ENCODE measurements at places on chromosomes 13 and 19.
A peak's percentile ranks its signal among the peaks of the same experiment; 100 is the strongest.

DNA sequence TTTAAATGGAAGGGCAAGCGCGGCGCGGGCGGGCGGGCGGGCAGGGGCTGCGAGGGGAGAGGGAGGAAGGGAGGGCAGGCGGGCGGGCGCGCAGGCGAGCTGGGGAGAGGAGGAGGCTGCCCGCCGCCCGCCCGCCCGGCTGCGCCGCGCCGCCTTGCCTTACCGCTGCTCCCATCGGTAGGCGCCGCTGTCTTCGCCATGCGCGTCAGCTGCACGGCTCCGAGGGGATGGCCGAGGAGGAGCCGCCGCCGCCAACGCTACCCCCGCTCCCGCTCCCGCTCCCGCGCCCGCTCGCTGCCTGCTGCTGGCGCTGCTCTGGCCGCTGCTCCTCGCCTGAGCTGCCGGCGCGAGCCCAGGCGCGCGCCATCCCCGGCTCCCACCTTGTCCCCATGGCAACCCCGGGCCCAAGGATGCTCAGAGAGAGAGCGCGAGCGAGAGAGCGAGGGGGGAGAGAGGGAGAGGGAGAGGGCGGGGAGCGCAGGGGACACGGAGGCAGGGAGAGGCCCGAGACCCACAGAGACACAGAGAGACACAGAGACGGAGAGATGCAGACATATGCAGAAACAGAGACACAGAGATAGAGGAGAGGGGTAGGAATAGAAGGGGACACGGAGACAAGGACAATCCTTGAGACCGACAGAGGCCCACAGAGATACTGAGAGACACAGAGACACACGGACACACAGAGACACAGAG is 40.3 kb downstream of the DEDD2 start:
- peak; percentile 88 for DNase-seq

- no peak for DNase-seq
Measured at GRCh38 chr19:32018014-32018413, 327.4 kb upstream of the ZNF507 start.

- DNase-seq = no peak
Measured at GRCh38 chr19:33287438-33287837, 14.9 kb downstream of the CEBPA start.

DNA sequence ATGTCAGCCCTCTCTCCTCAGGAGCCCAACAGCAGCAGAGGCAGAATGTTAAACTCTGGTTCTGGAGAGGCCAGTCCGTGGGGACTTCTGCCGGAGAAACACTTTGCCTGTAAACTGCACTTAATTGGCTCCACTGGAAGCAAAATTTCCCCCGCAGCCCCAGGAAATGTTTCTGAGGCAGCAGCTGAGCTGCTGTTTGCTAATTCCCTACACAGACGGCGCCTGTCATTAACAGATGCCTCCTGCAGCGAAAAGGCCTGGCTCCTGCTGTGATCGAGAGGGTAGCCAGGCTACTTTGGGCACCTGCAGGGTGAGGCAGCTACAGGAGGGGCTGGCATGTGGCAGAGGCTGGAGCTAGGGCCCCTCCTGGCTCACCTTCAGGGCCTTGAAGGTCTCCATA is 5.2 kb upstream of the TM6SF2 start:
- DNase-seq = no peak

GRCh38 chr13:100547791-100548201 is 40.8 kb downstream of the GGACT start:
- DNase-seq = peak; percentile 61

- peak; percentile 29 for DNase-seq
Measured at GRCh38 chr13:32010136-32010535, 21.4 kb upstream of the FRY start.

DNA sequence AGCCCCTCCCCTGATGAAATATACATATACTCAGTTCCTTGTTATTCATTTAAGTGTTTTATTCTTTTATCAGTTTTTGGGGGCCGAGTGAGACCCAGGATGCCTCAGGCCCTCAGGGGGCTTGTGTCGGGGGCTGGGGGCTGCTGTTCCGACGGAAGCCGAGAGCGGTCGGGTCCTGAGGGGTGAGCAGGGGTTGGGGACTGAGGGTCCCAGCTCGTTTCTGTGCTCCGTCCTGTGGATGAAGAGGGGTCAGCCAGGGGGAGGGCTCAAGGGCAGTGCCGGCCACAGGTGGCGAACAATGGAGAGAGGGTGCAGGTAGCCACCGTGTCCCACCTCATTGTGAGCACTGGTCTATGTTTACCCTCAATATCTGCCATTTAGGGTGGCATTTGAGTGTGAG is 1.9 kb downstream of the PCP2 start:
- no peak for DNase-seq

GRCh38 chr19:57664269-57665127 is 4.2 kb upstream of the ZSCAN4 start:
- peak; percentile 76 for DNase-seq

DNA sequence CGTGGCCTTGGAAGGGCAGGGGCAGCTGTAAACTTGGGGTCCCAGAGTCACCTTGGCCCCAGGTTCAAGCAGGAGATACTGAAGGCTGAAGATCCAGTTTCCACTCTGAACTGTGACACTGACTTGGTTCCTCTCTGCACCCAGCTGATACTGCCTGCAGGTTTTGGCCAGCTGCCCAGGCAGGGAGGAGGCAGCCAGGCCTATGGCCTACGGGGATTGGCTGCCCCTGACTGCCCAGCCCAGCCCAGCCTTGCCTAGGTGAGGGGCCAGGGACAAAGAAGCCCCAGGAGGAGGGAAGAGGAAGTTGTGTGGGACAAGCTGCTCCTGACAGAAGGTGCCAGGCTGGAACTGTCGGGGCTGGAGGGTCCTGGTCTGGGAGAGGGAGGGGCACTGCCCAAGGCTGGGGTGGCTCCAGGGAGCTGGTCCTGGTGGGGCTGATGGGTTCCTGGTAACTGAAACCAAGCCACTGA is 51.7 kb upstream of the CYP4F8 start:
- no peak for DNase-seq

GRCh38 chr13:53537586-53537985 is 509.0 kb downstream of the OLFM4 start:
- no peak for DNase-seq

DNA sequence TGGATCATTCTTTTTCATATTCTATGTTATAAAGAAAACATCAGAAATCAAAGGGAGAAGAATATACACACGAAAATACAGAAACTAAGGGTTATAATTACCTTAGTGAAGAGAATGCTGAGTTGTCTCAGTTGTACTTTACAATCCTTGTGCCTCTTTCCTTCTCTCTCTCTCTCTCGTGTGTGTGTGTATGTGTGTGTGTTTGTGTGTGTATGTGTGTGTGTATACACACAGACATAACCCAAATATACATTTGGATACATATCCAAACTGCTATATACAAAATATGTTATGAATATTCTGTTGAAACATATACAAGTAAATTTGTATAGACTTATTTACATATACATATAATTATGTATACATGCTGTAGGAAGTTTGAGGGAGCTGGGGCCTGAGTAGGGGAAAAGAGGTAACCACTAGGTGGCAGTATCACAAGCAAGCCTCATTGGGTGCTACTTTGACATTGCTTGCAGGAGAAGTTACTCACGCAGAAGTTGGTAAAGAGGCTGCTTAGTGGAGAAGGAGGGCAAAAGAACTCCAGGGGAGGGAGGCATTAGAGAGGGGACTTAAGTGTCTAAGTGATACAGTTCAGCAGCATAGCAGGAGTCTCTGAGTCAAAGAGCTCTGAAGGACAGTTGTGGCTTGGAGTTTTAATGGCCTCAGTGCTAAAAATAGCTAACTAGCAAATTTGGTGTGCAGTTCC is 465.1 kb upstream of the PCDH20 start:
- no peak for DNase-seq

DNA sequence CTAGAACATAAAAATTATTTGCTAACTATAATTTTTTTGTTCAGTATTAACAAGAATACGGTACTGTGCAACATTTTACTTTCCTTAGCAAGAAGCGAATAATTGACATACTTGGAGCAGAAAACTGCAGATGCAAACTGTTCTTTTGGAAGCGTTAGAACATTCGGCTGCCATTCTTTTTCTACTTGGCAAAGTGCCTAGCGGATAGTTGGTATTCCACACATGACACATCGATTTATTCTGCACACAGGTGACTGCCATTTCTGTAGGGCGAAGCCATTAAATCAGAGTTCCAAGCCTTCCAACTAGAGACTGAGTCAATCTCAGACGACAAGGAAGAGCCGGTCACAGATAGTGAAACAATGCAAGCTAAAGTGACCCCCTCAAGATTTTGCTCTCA is 117.4 kb downstream of the TRPC4 start:
- DNase-seq = no peak

- DNase-seq = no peak
Measured at GRCh38 chr13:85316506-85317025, 482.7 kb downstream of the SLITRK6 start.

DNA sequence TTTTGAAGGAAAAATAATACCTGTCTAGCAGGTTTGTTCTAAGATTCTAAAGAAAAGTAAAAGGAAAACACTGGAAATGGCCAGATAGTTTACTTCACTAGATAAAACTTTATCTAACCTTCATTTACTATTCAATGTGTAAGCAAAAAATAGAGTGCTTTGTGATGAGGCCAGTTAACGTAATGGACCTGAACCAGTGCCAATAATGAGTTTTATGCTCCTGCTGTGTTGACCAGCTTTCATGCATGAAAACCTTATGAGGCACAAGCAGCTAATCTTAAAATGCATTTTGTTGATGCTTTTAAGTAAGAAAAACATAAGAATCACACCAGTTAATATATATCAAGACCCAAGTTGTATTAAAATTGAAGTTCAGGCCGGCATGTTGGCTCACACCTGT is 617.2 kb upstream of the GPC6 start:
- no peak for DNase-seq

DNA sequence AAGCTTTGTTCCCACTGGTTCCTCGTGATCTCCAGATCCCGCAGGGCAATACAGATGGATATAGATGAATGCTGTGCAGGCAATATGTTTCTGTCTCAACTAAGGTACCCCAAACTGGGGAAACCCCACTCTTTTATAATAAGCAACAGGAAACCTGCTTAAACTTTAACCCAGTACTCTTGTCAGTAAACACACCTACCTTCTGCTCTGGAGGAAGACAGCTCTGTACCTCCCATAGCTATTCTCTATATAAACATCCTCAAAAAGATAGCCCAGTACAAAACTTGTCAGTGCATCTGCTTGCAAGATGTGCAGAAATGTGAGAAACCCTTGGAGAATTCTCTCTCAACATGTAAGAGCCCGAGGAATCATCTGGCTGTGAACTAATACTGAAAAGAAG is 583.6 kb downstream of the OLFM4 start:
- no peak for DNase-seq

- no peak for DNase-seq
Measured at GRCh38 chr19:347946-348861, 3.6 kb upstream of the MIER2 start.

DNA sequence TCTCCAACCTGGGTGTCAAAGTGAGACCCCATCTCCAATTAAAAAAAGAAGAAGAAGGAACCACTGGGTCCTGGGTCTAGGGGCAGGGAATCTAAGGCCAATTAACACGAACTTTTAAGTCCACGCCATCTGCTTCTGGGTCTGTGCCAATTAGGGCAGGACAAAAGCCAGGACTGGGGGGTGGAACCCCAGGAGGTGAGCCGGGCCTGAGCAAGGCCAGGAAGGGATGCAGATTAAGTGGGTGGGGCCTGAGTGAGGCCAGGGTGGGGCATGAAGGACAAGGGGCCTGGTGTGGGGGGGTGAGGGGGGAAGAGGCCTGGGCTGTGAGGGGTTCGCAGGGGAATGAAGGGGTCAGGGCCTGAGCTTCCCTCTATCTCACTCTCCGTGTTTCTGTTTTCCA is 26.3 kb upstream of the ZNF83 start:
- DNase-seq = no peak

- no peak for DNase-seq
Measured at GRCh38 chr13:103961129-103961528, 894.9 kb upstream of the SLC10A2 start.

GRCh38 chr13:36131931-36132297 is 732 bp upstream of the DCLK1 start:
- peak; percentile 80 for DNase-seq

- DNase-seq = no peak
Measured at GRCh38 chr13:109383683-109384082, 402.7 kb downstream of the IRS2 start.

- no peak for DNase-seq
Measured at GRCh38 chr19:46783670-46784069, 4.7 kb downstream of the SLC1A5 start.

- peak; percentile 89 for DNase-seq
Measured at GRCh38 chr13:24512197-24512907, at the start of gene PARP4. TSS of gene PARP4 (minus strand) at chr13:24512778. CDS start at chr13:24503776, 9,002 bp downstream.

- DNase-seq = no peak
Measured at GRCh38 chr13:91145571-91146205, 201.8 kb upstream of the MIR17HG start.

- DNase-seq = no peak
Measured at GRCh38 chr13:72469906-72470305, 257.5 kb downstream of the MZT1 start.

- DNase-seq = no peak
Measured at GRCh38 chr19:28940751-28941500, 272.0 kb downstream of the UQCRFS1 start.

DNA sequence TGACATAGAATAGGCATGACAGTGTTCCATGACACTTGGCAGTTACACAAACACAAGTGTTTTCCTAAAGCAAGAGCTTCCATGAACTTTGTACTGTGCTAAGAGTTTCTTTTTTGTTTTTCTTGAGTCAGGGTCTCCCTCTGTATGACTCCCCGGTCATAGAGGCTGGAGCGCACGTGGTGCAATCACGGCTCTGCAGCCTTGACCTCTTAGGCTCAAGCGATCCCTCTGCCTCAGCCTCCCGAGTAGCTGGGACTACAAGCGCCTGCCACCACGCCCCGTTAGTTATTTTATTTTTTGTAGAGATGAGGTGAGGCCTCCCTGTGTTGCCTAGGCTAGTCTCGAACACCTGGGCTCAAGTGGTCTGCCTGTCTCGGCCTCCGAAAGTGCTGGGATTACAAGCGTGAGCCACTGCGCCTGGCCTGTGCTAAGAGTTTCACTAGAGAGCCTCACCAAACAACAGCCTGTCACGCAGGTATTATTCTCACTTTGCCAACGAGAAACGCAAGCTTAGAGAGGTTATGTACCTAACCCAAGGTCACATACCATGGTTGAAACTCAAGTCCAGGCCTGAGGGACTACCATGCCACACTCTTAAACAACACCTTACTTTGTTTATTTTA is 355.9 kb downstream of the KLF12 start:
- DNase-seq = no peak

GRCh38 chr13:52815330-52815729 is 33.1 kb downstream of the PCDH8 start:
- DNase-seq = no peak

All from right hindlimb (tissue), 1 donor.